Neural crest cell (in vitro differentiated cells): ENCODE measurements at places on chromosomes 3 and 15. TPM values are rescaled to one million over a fixed set of nuclear protein-coding genes. Genes with fewer than 3 reads are reported as not detected.

GRCh38 chr3:4394048-4394447, 73.0 kb downstream of the SUMF1 start:
- H3K4me3 ChIP-seq: no peak overlapping the region
- H3K27me3 ChIP-seq: no peaks in the 10 kb centered on the region
- no peak for DNase-seq
- H3K27ac ChIP-seq: no peak overlapping the region
- H3K36me3 ChIP-seq: no peaks in the 10 kb centered on the region
- H3K4me1 ChIP-seq: peaks cover 9% of the 10 kb centered on the region

DNA sequence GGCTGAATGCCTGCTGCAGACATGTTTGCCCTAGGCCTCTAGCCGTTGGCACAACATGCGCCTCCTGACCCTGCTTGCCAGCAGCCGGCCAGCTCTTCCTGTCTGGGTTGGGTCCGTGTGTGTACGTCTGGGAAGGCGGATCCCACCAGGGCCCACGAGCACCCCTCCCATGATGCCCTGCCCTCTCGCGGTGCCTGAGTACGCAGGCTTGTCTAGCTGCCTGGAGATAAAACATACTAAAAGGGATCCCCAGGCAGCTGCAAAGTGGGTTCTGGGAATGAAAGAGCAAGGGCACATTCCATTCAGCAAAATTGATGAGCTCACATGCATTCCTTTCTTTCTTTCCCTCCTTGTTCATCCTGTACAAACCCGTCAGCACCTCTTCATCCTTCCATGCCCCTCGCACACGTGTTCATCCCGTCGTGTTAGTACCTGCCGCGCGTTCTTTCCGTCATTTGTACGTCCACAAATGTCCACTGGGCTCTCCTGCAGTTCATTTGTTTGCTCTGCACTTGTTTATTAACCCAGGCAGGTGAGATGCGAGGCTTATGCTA, 74.3 kb downstream of the FBLN2 start:
- H3K4me3 ChIP-seq: no peak overlapping the region
- H3K4me1 ChIP-seq: peaks cover 6% of the 10 kb centered on the region
- H3K36me3 ChIP-seq: no peaks in the 10 kb centered on the region
- H3K27ac ChIP-seq: peak overlapping the region; percentile 0

GRCh38 chr3:71478568-71478967, 105.0 kb downstream of the FOXP1 start:
- DNase-seq: no peak
- H3K4me3 ChIP-seq: no peak overlapping the region
- no peaks in the 10 kb centered on the region for H3K27me3 ChIP-seq
- H3K4me1 ChIP-seq: no peaks in the 10 kb centered on the region

DNA sequence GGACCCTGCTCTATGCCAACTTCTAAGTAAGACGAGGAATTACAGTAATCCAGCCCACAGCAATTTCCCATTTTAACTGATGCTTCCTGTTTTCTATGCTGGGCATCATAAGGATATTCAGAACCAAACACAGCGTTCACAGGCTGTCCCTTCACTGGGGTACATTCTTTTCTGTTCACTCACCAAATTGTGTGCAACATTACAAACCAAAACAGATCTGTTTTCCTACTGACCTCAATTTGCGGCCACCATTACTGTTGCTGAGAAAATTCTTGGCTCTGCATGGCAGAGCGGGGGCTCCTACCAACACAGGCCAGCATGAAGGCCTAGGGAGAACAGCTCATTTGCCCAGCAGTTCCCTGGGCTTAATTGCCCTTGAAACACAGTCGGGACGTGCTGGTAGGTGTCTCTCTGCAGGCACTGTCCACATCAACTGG, 76.5 kb downstream of the MYO1E start:
- H3K27ac ChIP-seq: peak overlapping the region; percentile 60
- DNase-seq: no peak
- peaks cover 46% of the 10 kb centered on the region for H3K4me1 ChIP-seq
- no peaks in the 10 kb centered on the region for H3K36me3 ChIP-seq

DNA sequence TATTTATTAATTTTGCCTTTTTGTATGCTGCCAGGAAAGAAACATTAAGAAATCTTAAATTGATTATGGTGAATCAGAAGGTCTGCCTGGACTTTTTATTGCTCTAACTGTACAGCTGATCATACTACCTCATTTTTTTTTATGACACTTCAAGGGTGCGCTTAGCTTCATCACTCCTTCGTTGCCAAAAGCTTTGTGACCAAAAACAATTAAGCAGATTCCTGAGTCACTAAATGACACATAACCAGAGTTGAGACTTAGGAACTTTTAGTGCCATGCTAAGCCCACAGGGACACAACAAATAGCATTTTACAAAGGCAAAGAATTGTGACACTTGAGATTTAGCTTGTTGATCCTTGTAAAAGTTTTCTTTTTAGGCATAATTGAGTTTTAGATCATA, 4.9 kb downstream of the ADIPOQ start:
- no peak overlapping the region for H3K27ac ChIP-seq
- no peak overlapping the region for H3K4me3 ChIP-seq
- DNase-seq: no peak

The RETNLB gene
- total RNA-seq: not detected in 2 replicates
